Foreskin keratinocyte (primary cell): ENCODE measurements at places on chromosomes 1 and 21.

GRCh38 chr1:117335376-117336086, 31.7 kb upstream of the MAN1A2 start:
- DNase-seq, result no peak

GRCh38 chr1:18632783-18633421, 2.3 kb downstream of the PAX7 start:
- no peak for DNase-seq

DNA sequence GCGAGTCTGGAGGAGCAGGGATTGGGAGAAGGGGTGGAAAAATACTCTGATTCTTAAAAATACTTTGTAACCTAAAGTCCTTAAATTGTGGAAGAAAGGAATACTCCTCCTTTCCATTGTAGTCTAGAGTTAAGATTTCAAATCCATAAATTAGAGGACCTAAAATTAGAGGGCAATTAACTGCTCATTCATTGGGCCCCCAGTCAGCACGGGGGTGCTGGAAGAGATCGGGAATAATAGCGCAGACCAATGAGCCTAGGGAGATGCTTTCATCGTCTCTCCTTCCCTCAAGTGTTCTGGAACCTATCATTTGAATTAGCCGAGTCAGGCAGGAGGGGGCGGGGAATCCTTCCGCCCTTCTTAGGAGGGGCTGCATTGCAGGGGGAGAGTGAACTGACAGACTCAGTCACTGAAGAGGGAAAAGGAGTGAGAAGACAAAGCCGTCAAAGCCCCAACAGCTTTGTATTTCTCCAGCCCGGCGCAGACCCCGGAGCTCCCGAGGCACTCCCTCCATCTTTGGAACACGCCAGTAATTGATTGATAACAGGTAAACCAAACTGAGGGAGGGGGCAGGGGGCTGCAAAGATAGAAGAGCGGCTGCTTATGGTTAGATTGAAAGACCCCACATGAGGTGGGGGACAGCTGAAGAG, at the start of gene MLLT11:
Gene MLLT11, plus strand, starts transcription at position 391 of the 650 bp plus-strand sequence. CDS start 6,828 bp downstream, outside the sequence.
- peak; percentile 53 for DNase-seq

- no peak for DNase-seq
Observed at GRCh38 chr1:200893411-200893901, 1.2 kb upstream of the INAVA start.

GRCh38 chr1:203364094-203364801, 13.3 kb upstream of the FMOD start:
- DNase-seq, result no peak

DNA sequence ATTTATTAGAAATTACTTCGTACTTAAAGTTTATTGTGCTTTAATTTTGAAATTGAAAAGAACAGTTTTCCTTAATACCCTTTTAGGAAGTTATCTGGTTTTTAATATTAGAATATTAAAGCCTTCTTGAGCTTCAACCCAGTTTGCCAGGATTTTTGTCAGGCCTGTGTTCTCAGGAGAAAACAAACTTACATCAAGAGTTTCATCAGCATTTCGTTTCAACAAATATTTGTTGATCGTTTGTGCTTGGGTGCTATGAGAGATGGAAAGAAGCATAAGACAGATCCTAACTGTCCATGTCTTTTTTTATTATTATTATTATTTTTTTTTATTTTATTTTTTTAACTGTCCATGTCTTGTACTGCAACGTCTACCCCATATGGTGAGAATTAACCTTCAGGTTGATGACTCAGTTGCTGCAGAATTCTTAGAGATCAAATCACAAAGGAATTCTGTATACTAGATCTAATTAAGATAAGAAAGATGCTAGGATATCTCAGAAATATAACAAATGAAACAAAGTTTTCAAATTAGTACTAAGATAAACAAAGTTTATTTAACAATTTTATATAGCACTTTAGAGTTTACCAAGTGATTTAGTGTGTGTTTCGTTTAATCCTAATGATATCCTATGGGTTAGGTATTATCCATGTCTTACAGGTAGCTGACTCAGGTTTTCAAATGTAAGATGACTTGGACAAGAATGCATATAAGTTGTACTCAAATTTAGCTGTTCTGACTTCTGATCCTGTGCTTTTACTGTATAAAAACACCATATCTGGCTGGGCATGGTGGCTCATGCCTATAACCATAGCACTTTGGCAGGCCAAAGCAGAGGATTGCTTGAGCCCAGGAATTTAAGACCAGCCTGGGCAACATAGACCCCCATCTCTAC, 14.3 kb downstream of the FBXO28 start:
- DNase-seq, result peak; percentile 49

GRCh38 chr21:42381347-42381984, 14.4 kb downstream of the TMPRSS3 start:
- DNase-seq, result no peak

DNA sequence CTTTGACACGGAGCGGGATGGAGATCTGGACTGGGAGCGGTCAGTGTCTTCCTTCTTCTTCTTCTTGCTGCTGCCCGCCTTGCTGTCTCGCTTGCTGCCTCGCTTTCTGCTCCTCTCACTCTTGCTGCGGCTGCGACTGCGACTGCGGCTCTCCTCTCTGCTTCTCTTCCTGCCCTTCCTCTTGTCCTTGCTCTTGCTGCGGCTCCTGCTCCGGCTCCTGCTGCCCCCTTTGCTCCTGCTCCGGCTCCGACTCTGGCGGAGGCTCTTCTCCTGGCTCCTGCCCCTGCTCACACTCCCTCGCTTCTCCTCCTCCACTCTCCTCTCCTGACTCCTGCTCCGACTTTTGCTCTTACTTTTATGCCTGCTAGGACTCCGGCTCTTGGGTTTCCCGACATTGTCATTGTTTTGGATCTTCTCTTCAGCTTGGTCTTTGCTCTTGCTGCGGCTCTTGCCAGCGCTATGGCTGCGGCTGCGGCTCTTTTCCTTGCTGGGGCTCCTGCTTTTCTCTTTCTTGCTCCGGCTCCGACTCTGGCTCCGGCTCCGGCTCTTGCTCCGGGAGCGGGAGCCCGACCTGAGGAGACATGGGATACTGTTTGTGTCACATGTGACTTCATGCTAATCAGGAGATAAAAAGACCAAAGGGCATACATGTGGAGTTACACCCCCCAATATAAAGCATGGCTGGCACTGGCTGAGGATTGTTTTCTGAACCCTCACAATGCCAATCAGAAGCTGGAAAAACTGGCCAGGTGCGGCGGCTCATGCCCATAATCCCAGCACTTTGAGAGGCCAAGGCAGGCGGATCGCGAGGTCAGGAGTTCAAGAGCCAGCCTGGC, 25.2 kb upstream of the TMEM200B start:
- DNase-seq, result no peak

DNA sequence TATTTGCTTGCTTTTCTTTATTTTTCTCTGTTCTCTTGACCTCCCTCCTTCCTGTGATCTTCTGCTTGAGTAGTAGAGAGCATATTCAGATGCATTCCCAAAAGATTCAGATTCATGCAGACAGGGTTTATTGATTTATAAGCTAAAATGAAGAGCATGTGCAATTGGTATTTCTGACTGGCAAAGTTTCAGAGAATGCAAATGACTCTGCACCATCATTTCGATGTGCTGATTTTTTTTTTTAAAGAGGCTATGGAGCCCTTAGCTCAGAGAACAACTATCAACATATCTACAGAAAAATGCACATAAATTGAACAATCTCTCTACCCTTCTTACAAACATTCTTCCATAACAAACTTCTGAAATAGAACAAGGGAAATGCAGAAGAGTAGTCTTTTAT, 312.0 kb downstream of the VAV3 start:
- DNase-seq, result no peak
